ENCODE measurements at places on chromosomes 16 and 17.

DNA sequence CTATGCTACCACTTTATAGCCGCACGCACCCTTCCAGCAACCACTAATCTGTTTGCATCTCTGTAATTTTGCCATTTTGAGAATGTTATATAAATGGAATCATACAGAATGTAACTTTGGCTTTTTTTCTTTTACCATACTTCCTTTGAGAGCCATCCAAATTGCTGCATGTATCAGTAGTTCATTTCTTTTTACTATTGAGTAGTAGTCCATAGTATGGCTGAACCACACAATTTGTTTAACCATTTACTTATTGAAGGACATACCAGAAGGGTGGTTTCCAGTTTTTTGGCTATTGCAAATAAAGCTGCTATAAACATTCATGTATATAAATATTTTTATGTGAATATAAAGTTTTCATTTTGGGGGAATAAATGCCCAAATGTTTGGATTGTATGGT lies 8.8 kb downstream of the TENT4B start:
- no peak for DNase-seq

DNA sequence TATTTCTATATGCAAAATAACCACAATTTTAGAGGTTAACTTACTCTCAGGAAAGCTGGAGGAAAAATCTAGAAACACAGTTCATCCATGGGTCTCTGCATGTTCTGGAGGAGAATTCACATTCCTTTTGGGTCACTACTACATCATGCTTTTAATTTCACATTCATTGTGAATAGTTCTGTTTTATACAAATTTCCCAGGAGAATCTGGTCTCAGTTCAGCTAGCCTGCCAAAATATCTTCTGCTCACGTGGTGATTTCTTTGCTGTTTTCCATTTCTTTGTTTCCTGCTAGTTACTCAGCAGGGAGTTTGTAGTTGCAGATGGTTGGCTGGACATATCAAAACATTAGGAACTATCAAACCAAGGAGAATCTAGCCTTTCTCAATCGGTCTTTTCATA lies at the start of gene ABCA9:
Gene ABCA9, minus strand, starts transcription at position 106 of the 400 bp plus-strand sequence. CDS start 9,801 bp downstream, outside the sequence.
- no peak for DNase-seq

- DNase-seq = no peak
Observed at GRCh38 chr17:63587770-63588169, 12.9 kb upstream of the TACO1 start.

- DNase-seq = no peak
Observed at GRCh38 chr17:17043461-17044271, 1.4 kb downstream of the MPRIP start.

DNA sequence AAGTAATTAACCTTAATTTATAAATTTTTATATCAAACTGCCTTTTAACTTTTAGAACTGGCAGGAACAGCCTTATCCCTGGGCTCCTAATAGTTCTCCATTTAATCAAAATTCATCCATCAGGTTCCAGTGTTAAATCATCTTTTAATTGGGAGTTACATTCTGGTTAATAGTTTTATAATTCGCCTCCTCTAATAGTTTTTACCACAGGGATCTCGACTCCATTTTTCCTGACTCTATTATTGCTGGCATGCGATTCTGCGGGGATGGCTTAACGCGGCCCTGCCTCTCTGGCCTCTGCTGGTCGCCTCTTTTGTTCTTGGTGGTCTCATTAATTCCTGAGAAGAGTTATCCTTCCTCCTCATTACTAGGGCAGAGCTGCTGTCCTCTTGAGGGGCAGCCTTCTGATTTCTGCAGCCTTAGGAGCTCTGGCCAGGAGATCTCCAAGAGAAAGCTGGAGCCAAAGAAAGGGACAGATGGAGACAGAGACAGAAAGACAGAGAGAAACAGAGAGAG lies 71.1 kb downstream of the MRM1 start:
- no peak for DNase-seq

Measured in CD4-positive, alpha-beta T cell treated with Interleukin-2 at 100 ng/mL for 4 hours (primary cell).